ENCODE measurements at places on chromosomes 5 and 9.

DNA sequence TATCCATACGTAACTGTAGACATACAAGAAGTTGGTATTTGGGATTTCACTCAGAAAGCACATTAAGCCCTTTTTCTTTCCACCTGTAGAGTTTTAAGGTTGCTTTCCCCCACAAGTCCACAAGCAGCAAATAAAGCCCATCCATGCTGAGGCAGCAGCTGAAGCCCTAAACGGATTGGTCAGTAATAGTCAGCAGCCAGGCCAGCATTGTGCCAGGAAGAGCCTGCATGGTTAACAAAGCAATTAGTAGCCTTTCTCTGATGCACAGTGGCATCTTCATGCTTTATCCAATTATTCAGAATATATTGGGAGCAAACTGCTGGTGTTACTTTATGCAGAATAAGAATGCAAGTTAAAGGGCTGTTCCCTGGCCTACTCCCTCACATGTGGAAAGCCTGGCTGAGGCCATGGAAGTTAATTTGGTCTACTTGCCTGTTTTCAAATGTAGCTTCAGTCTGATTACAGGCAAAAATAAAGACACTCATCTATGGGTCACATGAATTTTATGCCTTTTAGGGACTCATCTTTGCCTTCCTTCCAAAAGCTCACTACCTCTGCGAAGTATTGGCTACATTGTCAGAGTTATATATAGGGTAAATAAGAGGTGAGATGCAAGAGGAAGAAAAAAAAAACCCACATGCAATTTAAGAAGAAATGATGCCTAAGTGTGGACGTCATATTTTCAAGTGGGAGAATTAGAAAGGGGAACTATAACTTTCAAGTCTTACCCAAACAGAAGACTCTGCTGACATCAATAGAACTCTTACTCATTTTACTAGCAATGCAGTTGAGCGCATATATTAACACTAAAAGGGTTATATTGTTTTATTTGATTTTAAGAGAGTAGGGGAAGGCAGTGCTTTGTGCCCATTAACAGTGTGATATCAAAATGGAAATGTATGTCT lies 15.9 kb downstream of the EBF1 start:
- no peak for DNase-seq

GRCh38 chr9:68919661-68920060 lies 94.3 kb downstream of the PRKACG start:
- no peak for DNase-seq

GRCh38 chr5:53025487-53025886 lies 36.3 kb downstream of the ITGA2 start:
- no peak for DNase-seq

- DNase-seq, result no peak
Measured at GRCh38 chr5:139133282-139133681, 64.9 kb downstream of the SIL1 start.

- no peak for DNase-seq
Measured at GRCh38 chr5:180898621-180899246, at the start of gene BTNL8. Gene BTNL8 (plus strand): TSS chr5:180899159. CDS start chr5:180899311, 152 bp downstream.

DNA sequence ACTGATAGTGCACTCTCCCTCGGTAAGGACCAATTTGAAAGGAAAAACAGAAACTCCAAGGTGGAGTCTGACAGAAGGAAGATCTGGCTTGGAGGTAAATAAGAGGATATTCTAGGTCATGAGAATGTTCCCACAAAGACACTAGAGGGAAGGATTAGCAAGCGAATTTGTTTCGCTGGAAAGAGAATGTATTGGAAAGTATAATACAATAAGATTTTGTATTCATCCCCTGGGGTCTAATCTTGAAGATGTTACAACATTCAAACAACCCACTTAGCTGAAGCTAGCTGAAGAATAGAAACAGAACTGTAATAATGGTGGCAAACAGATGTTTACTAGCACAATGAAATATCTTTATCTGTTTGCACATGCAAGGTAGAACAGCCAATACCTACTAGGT lies 158.7 kb downstream of the GNAQ start:
- no peak for DNase-seq

DNA sequence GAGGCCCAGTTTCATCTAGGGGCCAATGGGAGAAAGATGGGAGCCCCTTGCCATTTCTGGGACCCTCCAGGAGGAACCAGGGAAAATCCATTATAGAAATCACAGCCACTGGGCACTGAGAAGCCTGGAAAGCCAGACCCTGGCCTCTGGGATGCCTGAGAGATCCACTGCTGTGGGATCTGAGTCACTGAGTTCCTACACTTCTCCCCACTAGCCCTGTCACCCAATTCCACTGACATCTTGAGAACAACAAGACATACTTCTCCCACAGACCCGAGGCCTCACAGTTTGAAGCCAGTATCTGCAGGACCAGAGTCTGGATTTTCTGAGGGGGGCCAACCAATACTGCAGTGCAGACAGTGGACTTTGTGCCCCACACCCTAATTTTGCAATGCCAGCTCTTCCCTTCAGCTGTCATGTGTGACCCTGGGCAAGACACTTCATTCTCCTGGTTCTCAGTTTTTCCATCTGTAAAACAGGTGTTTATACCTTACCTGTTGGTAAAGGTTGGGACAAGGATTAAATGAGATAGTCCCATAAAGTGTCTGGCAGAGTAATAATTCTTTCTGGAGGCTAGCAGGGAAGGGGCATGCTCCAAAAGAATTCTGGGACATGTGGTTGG lies 46.5 kb downstream of the CXXC5 start:
- DNase-seq, result no peak

GRCh38 chr5:72677447-72677846 lies 139.0 kb upstream of the TNPO1 start:
- no peak for DNase-seq

GRCh38 chr9:110844121-110844520 lies 175.5 kb downstream of the MUSK start:
- no peak for DNase-seq

DNA sequence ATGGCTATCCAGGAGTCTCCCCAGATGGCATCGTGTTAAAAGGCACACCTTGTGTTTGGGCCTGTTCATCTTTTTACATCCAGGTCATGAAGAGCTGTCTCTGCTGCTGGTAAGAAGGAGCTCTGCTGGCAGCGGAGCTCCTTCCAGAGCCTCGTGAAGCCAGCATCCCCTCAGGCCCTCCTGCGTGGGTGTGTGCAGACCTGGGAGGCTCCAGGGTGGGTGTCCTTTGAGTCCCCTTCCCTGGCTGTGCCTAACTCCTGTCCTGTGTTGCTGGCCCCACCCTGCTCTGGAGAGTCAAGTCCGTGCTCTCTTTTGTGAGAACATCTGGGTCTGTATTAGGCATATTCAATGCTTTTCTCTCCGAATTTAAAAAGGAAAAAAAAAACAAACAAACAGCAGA lies 149.6 kb upstream of the IRX2 start:
- no peak for DNase-seq

GRCh38 chr5:118434522-118434921 lies 553.8 kb downstream of the DTWD2 start:
- DNase-seq, result no peak

- no peak for DNase-seq
Measured at GRCh38 chr9:71676460-71676859, 91.9 kb downstream of the CEMIP2 start.

GRCh38 chr9:115357821-115358220 lies 239.9 kb upstream of the TNC start:
- no peak for DNase-seq

DNA sequence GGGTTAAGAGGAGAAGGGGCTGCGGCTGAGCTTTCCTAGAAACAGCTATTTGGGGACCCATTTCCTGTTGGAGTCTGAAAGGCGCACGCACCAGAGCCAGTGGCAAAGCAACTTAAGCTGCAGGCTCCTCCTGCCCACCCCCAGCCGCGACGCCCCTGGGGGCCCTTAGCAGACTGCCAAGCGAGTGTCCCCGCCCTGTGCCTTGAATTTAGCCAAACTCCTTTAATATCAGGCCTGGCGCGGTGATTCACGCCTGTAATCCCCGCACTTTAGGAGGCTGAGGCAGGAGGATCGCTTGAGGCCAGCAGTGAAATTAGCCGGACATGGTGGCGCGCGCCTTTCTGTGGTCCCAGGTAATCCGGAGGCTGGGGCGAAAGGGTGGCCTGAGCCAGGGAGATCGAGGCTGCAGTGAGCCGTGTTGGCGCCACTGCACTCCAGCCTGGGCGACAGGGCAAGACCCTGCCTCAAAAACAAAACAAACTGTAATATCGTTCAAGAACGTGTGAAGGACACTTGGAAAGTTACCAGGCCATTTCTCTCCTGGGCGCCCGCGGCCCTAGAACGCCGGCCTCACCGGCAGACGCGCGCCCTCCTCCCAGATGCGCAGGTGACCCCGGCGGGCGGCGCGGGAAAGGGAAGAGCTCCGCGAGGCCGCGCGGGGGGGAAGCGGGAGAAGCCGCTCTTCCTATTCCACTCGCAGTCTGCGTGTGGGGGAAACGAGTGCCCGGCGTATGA lies 1.0 kb upstream of the F2R start:
- peak; percentile 44 for DNase-seq

DNA sequence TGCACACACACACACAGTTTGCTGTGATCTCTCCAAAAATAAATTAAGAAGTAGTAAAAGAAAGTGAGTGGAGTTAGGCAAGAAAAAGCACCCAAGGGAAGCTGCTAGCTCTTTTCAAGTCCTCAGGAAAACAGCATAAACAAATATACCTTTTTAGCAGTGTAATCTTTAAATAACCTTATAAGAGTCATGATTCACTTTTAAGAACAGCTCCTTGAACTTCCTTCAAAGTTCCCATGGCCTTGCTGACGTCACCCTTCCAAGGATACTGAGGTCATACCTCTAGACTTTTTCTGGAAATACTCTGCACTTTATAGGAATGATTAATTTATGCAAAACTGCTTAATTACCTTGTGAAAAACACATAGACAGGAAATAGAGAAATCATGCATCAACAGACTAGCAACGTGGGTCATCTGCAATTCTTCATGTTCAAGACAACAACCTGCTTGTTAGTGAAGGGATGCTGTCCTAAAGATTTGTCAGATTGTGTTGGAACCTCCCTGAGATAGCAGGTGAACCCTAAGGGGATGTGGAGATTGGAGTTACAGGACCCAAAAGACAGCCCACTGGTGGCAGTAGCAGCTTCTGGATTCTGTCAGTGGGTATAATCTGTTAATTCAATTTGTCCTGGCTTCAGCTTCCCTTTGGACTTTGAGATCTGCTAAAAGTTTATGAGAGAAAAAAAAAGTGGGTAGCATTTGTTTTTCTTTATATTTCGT lies 229.0 kb downstream of the ELAVL2 start:
- DNase-seq, result no peak

GRCh38 chr5:119582987-119583386 lies 46.4 kb upstream of the FAM170A start:
- no peak for DNase-seq

- DNase-seq, result no peak
Measured at GRCh38 chr9:115135821-115136778, 18.1 kb upstream of the TNC start.

DNA sequence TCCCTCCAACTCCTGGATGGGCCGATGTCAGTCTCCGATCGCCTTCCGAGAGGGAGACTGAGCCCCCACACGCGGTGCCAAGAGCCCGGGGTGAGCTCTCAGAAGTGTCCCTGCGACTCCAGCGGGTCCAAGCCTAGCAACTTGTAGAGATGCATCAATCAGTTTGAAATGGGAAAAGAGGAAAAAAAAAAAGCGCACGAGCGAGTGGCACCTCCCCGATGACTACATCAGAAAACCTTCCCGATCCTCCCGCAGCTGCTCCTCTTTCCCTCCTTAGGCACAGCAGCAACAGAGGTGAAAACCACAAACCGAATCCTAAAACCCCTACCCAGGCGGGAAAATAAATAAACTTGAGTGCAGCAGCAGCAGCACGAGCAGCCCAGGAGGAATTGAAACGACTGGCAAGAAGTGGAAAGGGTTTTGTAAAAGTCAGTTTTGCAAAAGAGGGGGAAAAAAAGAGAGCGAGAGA lies 1.0 kb upstream of the EFNA5 start:
- DNase-seq, result peak; percentile 53

DNA sequence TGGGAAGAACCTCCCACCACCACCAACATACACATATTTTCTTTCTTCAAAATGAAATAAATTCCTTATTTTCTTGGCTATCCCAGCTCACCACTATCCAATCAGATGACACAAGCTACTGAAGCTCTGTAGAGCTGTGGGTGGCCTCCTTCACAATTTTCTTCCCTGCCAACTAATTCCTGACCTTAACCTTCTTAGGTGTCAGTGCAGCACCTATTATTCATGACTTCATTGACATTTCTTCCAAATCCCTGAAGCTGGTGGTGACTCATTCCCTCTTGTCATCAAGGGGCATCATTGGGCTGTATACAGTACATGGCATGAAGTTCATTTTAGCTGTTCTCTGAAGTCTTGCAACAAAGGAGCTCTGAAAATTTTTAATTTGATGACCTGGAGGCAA lies 42.0 kb upstream of the ADRA1B start:
- no peak for DNase-seq

GRCh38 chr5:24497591-24498157 lies 147.1 kb downstream of the CDH10 start:
- no peak for DNase-seq

- peak; percentile 12 for DNase-seq
Measured at GRCh38 chr5:152505442-152506042, 100.5 kb upstream of the NMUR2 start.

DNA sequence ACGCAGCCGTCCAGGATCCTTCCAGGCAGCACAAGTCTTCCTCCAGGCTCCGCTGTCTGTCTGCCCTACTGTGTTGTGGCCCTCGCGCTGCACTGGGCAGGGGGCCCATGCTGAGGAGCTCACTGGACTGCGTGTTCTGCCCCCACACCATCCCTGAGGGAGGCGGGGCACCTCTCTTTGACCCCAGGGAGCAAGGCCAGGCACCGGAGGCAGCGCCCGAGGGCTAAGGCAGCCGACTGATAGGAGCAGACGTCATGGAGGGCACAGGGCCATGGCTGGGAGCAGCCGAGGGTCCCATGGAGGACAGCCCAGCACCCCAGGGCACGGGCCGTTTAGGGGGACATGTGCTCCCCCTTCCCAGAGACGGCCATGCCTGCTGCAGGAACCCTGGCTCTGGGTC lies 46.7 kb downstream of the KCNT1 start:
- DNase-seq, result no peak

- DNase-seq, result no peak
Measured at GRCh38 chr9:28651050-28651722, 1077.9 kb upstream of the C9orf72 start.

GRCh38 chr9:127783111-127784008 lies 2.5 kb upstream of the CDK9 start:
- no peak for DNase-seq

DNA sequence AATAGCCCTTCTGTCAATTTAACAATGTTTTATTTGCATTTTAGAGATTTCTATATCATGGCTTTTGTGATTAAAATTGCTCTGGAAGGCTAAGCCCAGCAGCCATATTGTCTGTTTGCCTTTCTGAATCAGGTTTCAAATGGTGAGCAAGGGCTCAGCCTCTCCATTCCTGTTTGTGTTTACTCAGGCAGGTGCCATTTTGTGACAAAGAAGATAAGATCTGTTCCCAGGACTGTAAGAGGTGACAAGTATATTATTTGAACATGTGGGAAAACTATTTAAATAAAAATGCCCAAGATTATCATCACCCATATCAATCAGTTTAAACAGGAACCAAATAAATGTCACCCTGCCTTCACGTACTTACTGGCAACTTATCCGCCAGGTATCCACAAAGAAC lies 641.3 kb upstream of the KLF4 start:
- no peak for DNase-seq
